ENCODE measurements at places on chromosomes 11 and 22.

GRCh38 chr11:16986434-16987204, 27.6 kb downstream of the PLEKHA7 start:
- peak; percentile 43 for DNase-seq

GRCh38 chr11:13009476-13009920, 382 bp downstream of the RASSF10 start:
- no peak for DNase-seq

DNA sequence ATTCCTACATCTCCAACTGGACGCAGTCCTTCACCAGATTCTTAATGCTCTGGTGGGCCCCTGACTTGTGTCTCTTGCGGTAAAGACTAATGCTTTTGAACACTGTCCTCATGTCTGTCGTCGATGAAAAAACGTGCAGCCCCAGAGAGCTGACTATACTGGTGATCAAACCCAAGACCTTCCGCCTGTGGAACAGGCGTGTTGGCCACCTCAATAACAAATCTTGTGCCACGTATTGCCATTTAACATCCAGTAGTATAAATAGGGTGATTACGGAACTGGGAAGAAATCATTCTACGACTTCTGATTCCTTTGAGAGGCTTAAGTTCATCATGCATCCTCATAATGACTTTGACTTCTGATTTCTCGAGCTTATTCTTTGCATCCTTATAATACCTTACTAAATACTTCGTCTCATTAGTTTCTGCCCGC, 45.6 kb downstream of the OR4D9 start:
- no peak for DNase-seq

DNA sequence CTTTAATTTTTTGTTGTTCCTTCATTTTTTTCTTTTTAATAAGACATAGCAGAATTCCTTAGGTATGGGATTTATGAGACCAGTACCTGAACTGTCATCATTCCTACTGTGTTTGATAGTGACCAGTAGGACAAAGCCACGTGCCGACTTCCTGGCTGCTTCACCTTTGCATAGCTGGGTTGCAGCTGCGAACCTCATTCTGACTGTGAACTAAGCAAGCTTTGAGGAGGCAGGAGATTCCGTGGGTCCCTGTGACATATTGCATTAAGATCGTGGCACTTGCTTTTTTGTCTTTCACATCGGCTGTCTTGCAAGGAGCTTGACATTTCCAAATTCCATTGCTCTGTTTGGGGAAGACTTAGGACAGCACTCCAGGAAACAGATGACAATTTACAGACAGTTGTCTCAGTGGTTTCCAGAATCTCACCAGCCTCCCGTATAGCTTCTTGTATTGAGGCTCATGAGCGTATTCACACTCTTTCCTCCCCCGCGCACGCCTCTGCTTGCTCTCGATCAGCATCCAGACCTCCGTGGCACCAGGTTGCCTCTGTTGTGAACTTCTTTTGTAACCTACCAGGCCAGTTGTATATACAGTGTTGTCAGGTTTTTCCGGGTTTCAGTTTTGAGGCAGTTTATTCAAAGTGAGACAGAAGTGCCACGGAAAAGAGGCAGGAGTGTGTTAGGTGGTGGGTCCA, 101.7 kb downstream of the CWC15 start:
- no peak for DNase-seq

- DNase-seq = no peak
These were observed 129.8 kb upstream of the SERPIND1 start for GRCh38 chr22:20644071-20644642.
